ENCODE measurements at places on chromosomes 1 and 21.

GRCh38 chr1:231899713-231900435, 273.3 kb downstream of the DISC1 start:
- DNase-seq: no peak

- no peak for DNase-seq
Measured at GRCh38 chr1:175422156-175422555, 229.6 kb upstream of the KIAA0040 start.

DNA sequence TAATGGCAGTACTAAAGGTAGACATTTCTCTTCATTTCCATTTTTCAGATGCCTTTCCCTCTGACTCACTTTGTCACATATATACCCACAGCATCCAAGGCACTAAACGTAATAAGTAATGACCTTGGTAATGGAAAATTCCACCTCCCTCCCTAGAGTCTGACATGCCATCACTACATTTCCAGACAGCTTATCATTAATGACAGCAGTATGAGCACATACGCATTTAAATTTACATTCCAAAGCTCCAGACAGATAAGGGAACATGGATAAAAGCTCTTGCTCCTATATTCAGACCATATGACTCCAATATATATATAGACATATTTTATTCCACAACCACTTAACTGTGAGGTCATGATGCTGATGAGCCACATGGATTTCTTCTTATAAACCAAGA, 191.7 kb upstream of the GORAB start:
- no peak for DNase-seq

DNA sequence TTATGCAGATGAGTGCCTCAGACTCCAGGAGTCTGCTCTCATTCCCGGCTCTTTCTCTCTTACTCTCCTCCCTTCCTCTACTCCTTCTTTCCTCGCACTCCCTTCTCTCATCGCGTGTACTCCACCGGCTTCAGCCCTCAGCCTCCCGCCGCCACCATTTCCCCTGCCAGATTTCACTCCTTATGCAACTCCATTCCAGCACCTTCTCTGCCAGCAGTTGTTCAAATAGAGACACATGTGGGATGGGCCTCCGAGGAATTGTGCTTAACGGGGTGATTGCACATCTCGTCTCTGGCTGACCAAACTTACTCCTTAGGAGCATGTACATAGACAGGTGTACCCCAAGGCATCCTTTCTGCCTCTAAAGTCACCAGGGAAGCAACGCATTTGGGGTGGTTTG, 2.1 kb downstream of the CNTN2 start:
- no peak for DNase-seq

All from stimulated activated CD4-positive, alpha-beta T cell treated with anti-CD3 and anti-CD28 coated beads, Interleukin-2, amount 100 ng/mL, for 48 hours (primary cell).